Activated CD4-positive, CD25-positive, alpha-beta regulatory T cell (primary cell): ENCODE measurements at places on chromosomes 3 and 15.

GRCh38 chr3:104750581-104750980 lies 616.1 kb upstream of the ALCAM start:
- DNase-seq, result no peak

DNA sequence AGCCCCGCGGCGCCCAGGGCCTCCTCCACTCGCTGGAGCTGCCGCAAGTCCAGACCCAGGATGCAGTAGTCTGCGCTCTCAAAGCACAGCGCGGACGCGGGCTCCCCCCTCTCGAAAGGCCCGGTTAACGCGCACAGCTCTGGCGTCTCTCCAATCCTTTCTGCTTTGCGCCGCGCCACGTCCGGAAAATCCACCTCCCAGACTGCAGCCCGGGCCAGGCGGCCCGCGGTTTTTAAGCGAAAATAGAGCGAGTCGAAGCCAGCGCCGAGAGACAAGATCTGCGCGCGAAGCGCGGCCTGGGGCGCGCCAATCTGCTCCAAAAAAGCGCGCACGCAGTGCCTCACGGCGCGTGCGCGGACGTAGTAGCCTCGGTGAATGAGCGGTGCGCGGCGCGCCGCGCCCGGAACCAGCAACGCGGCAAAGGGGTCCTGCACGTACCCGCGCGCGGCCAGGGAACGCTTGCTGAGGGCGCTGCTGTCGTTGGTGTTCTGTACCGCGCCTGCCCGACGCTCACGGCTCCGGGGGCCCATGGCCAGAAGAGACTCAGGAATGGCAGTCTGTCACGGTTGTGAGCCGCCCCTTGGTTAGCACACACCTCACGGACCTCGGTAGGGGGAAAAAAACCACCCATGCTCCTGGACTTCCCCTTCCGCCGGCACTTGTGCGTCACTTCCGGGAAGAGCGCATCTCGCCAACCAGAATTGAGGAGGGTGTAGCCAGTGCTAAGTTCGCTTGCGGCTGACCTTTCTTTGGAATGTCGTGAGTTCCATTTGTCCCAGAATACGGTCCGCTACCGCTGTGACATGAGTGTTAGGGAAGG lies at the start of gene LCMT2:
LCMT2 (minus strand) TSS at position 614 of the 820 bp plus-strand sequence; CDS start at position 530, 84 bp downstream.
- DNase-seq, result peak; percentile 81

GRCh38 chr3:55235416-55235815 lies 251.7 kb downstream of the WNT5A start:
- no peak for DNase-seq

GRCh38 chr3:43998836-43999727 lies 242.6 kb upstream of the TOPAZ1 start:
- no peak for DNase-seq

- DNase-seq, result no peak
These were observed 755.7 kb downstream of the MCTP2 start for GRCh38 chr15:94987085-94987484.

- DNase-seq, result no peak
These were observed 11.8 kb downstream of the PLCD1 start for GRCh38 chr3:38017445-38018295.

DNA sequence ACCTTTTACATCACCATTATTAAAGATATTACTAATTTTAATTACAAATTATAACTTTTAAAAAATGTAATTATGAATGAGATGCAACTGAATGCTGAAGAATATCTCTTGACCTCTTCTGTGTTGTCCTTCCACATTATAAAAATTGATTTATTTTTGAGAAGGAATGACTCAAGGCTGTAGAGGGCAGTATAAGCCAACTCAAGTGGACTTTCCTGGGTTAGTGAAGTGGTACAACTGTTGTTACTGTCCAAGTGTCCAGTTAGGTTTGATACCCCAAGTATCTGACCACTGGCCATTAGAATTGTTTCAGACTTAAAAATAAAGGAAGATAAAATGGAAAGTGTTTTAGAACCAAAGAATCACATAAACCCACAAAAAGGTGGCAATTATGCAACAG lies 51.9 kb downstream of the BBX start:
- no peak for DNase-seq

DNA sequence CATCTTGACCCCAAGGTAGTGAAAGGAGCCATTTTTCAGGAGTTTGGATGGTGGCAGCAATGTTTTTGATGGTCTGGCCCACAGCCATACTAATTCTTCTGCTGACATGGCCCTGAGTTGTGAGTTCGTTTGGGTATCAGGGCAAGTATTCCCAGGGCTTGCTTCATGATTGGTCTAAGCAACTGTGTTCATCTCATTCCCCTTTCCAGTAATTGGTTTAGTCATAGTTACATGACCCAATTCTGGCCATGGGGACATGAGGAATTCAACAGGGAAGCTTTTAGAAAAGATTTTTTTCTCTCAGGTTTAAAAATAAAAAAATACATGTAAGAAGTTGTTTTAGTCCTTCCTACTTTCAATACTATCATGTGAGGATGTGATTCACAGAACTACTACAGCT lies 150.5 kb upstream of the NPHP3 start:
- DNase-seq, result no peak

- DNase-seq, result no peak
These were observed 48.8 kb downstream of the CHRD start for GRCh38 chr3:184428561-184429175.

GRCh38 chr3:50410608-50411139 lies 51.4 kb upstream of the TMEM115 start:
- DNase-seq, result no peak

DNA sequence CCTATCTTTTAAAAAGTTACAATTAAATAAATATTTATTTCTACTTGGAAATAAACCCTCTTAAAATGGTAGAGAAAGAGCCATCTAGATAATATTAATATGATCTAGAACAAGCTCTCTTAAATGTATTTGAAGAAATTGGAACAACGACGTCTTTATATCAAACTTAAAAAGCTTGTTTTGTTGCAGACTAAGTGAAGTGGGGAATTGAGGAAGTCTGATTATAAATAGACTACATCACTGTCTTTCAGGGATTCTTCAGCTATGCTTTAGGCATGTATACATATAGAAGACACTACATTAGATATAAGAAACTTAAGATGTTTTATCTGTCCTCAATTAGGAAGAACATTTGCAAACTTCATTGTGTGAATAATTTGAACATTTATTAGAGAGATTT lies 1.8 kb downstream of the BCHE start:
- no peak for DNase-seq

- DNase-seq, result peak; percentile 36
These were observed 2.0 kb upstream of the SEMA3G start for GRCh38 chr3:52446631-52447511.

- no peak for DNase-seq
These were observed 88.0 kb downstream of the DHX36 start for GRCh38 chr3:154236331-154236730.

DNA sequence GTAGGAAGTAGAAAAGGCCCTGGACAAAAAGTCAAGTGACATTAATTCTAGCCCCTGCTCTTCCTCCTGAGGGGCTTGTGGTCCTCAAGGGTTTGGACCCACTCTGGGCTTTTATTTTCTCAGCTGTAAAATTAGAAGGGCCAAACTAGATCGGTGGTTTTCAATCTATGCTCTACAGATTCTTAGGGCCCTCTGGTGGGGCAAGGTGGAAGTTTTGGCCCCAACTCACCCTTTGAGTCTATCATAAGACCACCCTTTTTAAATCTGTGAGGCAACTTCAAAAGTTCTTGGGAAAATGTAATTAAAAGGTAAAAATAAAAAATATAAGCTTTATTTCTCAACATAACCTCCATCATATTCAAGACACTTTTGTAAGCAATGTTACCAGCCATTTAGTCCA lies 25.6 kb upstream of the CFAP161 start:
- DNase-seq, result no peak

DNA sequence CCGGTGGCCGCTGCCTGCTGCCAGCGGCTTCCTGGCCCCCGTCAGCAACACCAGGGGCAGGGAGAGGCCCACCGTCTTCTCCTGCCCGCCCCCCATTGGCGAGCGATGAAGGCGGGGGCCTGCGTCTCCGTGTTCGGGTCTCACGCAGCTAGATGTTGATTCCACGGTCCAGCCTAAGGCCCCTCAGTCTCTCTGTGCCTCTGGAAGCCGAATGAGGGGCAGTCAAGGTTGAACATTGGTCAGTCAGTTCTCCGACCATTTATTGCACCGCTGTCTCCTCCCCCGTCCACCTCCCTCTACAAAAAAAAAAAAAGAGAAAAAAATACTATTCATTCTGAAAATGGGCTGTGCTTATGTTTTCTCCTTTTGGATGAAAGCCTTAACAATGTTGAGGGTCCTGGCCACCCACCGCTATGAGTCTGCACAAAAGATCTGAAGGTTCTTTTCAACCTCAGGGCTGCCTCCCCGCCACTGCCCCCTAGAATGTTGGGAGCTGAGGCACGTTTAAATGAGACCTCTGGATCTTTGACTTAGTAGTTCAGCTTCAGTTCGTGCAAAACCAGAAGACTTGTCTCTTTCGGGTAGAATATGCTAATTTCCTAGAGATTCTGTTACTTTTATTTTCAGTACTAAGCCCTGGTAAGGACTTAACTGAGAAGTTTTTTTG lies 736 bp downstream of the IREB2 start:
- no peak for DNase-seq

- no peak for DNase-seq
These were observed 235.2 kb downstream of the GREM1 start for GRCh38 chr15:32952901-32953532.

GRCh38 chr3:113954091-113954685 lies 6.4 kb downstream of the ZDHHC23 start:
- no peak for DNase-seq

GRCh38 chr3:40476478-40477470 lies at the start of gene ZNF619:
Gene ZNF619, plus strand, starts transcription at chr3:40477122. Its CDS starts 858 bp downstream, at chr3:40477980.
- DNase-seq, result peak; percentile 23

DNA sequence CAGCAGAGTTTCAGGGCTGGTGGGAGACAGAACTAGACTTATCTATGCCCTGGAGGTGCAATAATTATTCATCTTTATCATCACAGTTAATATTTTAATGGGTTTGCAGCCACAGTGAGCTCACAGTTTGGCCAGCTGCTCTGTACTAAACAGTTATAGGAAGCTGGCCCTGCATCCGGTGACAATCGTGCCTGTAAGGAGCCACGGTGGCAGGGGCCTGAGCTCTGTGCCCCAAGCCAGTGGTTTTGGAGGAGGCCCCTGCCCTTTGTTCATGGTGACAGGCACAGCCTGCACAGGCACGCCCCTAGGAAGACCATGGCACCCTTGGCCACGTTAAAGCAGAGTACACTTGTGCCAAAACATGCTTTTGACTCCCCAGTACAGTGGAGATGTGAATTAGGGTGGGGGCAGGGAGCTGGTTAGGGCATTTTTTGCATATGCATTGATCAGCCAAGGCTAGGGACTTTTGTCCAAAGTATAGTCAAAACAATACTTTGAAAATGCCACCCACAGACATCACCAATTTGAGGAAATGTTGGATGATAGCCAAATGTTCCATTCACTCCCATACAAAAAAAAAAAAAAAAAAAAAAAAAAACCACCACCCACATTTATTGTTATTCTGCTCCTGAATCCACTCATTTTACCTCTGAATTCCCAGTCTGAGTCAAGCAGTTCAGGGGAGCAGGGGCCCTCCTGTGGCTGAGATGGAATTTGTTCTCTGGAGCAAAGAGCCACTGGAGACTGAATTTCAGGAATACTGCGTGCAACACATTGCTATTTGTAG lies 3.4 kb upstream of the RFTN1 start:
- DNase-seq, result no peak

- DNase-seq, result no peak
These were observed 105.5 kb downstream of the PLD1 start for GRCh38 chr3:171704814-171705213.

DNA sequence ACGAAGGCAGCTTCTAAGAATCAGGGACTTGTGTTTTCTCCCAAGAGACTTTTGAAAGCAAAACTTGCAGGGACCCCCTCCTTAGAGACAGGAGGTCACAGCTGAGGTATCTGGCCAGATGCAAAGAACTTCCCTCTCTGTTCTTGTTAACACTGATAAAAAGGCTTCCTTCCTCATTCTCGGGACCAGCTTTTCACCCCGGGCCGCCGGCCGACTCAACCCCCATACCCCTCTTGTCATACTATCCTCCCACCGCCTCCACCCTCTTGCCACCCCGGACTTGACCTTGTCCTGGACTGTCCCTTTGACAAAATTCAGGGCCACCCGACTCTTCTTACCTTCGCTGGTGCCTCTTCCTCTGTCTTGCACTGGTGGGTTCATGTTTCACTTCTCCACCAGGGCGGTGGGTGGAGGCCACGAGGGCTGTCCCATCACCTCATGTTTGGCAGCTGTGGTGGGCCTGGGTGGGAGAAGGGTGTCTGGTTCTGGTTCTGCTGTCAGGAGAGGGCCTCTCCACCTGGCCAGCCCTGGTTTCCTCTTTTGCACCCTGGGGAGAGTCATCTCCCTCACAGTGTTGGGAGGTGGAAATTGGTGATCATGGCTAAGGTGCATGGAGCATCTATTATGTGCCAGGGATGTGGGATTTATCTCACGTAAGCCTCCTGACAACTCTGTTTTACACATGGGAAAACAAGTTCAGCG lies 32.5 kb downstream of the BHLHE40 start:
- no peak for DNase-seq

GRCh38 chr3:14415501-14415900 lies 13.1 kb downstream of the SLC6A6 start:
- DNase-seq, result no peak

- no peak for DNase-seq
These were observed 599.6 kb downstream of the GBE1 start for GRCh38 chr3:81161851-81162250.
